ENCODE measurements at places on chromosomes 3 and 15.

- DNase-seq: no peak
These were observed 13.3 kb upstream of the PAQR9 start for GRCh38 chr3:142976621-142977398.

GRCh38 chr15:90360746-90361145 is 8.7 kb downstream of the ZNF774 start:
- no peak for DNase-seq

DNA sequence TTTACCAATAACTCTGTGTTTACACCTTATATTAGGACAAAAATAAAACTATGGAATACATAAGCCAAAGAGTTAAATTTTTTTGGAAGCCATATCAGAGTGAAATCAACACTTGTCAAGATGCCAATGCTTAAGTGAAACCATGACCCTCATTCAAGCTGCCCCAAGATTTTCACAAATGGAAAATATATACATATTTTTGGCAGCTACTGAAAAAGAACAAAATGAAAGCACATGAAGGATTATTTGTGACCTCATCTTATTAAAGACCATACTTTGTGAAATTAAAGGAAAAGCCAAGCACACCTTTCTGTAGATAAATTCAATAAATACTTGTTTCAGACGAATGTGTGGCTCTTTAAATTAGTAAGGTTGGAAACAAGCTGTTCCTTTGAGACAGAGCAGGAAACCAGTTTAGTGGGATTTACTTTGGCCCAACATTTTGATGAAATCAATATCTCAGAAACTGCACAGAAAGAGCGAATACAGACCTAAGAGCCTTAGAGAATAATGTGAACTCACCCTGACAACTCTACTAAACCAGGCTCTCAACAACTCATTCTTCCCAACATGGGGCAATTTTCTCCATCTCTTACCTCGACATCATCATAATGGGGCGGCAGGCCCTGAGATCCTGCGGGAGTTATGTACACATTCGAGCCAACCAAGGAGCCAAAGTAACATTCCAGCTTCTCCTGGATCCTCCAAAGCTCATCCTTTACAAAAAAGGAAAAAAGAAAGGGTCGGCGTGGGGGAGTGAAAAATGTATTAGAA is 11.1 kb downstream of the RIOX2 start:
- no peak for DNase-seq

GRCh38 chr15:81178365-81178764 is 18.3 kb upstream of the IL16 start:
- no peak for DNase-seq

- no peak for DNase-seq
These were observed 101.4 kb downstream of the ABI3BP start for GRCh38 chr3:100891827-100892226.
